ENCODE measurements at places on chromosomes 2 and 18.

DNA sequence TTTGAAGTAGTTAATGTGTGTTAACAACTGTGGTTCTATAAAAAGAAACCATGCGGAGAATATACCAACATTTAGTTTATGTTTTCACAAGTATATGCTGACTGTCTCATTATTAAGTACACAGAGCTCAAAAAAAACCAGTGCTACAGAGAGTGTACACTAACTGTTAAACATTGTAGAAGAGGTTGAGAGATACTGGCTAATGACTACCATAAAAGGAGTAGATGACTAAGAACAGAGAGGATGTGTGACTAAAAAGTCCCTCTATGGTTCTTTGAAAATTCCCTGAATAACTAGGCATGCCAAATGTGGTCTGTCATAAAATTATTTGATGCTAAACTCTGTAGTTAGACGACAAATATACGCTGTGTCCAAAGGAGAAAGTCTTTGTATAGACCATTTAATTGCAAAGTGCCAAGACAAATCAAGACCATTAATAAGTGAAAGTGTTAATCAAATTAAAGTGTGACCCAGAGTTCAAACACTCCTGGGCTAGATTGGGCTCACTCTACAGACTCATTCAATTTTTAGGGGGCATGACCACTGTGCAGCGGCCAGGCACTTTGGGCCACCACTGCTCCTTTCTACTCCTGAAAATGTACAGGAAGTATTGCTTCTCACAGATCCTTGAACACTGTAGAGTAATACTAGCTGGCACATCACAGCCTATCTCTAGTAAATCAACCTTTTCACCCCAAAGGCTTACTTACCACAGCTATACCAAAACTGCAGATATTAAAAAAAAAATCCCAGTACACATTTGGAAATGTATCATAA is 45.1 kb upstream of the SERTAD2 start:
- no peak for DNase-seq

DNA sequence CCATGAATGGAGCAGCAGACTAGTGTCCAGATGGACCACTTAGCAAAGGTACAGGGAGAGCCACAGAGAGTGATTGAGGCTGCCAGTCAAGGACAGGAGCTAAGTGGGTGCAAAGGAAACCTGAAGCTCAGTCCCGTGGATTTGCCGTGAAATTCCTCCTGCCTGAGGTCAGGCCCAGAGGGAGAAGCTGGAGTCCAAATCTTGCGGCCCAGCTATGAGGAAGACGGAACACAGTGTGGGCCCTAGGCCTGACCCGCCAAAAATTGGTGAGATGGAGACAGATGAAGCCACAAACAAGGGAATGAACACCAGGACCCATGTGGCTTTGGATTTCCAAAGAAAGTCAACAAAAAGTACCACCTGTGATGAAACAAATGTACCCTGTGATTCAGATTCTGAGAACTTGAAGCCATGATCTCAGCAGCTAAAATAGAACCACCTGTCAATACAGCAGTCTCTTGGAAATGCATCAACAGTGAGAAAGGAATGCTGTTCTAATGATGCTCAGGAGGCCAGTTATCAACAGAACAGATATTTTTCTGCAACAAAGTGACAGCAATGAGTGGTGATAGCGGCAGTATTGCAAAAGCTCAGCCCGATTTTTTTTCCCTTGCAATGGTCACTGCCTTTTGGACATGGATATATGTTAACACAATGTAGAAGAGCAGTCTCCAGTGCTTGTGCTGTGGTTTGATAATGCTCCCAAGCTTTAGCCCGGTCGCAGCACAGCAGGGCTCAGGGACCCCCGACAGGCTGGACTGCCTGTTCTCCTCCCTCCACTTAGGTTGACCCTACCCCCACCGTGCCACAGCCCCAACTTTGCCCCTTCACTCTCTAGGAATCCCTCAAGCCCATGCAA is 10.7 kb downstream of the COL6A3 start:
- no peak for DNase-seq

DNA sequence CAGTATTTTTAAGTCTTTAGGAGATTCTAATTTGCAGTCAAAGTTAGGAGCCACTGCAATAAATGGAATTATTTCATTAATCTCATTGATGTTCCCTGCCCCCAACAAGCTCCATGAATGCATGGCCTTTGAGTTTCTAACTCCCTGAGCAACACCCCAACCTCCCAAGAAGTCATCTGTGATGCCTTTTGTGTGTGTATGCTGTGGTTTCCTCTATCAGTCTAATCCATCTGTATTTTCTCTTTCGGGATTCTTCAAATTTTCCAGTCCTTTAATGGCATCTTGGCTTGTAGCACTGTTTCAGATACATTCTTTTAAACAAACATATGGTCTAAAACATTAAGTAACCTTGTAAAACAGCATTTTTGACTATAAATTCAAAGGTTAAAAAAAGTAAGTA is 16.8 kb downstream of the SERPINB10 start:
- no peak for DNase-seq

DNA sequence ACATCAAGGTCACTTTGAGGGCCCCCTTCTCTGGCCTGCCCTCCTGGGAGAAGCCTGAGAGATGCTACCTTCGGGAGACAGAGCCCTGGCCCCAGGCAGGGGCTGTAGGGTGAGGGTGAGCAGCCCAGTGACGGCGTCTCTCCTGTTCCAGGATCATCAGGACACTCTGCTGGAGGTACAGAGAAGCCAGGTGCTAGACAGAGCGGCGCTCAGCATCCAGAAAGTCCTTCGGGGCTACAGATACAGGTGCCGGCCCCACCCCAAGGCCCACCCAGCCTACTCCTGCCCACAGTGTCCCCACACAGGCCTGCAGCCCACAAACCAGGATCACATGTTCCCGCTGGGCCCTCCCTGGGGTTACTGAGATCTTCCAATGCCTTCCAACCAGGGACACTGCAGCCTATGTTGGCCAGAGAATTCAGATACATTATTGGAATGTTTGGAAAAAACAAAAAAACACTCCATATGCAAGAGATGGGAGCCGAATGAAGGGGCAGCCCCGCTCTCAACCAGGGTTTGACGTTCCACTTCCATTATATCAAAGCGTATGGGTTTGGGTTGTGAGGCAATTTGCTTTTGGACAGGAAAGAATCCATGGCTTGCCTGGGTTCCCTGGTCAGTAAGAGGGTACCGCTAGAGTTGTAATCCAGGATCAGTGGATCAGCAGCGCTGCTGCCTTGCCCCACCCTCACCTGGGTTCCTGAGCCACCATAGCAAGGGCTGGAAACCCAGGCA is 49.5 kb upstream of the GPR17 start:
- DNase-seq: no peak

GRCh38 chr2:215850380-215850779 is 163.0 kb downstream of the MREG start:
- DNase-seq: no peak

DNA sequence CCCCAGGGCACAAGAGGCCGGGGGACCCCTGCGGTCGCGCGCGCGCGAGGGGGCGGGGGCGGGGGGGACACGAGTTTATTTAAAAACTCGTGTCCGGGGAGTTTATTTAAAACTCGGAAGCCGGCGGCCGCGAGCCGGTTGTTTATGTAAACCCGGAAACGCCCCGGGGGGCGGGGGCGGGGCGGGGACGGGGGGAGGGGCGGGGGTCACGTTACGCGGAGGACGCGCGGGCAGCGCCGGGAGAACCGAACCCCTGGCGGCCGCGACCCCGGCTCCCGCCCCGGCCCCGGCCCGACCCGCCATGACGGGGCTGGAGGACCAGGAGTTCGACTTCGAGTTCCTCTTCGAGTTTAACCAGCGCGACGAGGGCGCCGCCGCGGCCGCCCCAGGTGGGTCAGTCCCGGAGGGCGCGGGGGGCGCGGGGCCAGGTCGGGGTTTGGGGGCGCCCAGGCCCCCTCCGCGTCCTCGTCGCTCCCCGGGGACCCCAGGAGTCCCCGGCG is 4.4 kb downstream of the NFATC1 start:
- peak; percentile 87 for DNase-seq

GRCh38 chr2:56582570-56582969 is 398.8 kb downstream of the CCDC85A start:
- no peak for DNase-seq

GRCh38 chr2:2879781-2880180 is 497.8 kb downstream of the EIPR1 start:
- DNase-seq: no peak

DNA sequence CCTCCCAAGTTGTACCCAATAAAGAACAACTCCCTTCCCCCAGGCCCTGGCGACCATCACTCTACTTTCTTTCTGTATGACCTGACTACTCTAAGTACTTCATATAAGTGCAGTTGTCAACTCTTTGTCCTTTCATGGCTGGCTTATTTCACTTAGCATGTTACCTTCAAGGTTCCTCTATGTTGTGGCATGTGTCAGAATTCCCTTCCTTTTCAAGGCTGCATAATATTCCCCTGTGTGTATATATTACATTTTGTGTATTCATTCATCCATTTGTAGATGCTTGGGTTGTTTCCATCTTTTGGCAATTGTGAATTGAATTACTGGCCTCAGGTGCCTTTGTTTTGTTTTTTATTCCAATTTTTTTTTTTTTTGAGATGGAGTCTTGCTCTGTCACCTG is 181.9 kb upstream of the RAB12 start:
- DNase-seq: no peak

DNA sequence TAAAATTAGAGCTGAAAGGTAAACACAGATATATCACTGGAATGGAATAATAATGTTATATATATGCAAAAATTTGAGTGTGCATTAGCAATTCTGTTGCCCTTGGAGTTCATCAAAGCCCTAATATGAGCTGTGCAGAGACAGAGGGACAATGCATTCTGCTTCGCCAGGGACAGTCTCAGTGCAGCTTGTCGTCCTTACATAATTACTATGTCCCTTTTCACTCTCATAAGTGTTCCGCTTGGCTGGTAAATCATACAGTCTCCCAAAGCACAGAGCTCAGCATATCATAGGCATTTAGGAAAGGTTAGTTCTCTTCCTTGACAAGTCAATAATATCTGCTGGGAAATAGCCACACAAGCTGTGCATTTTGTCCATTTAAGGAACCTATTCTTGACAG is 30.7 kb downstream of the MAPK4 start:
- DNase-seq: no peak

DNA sequence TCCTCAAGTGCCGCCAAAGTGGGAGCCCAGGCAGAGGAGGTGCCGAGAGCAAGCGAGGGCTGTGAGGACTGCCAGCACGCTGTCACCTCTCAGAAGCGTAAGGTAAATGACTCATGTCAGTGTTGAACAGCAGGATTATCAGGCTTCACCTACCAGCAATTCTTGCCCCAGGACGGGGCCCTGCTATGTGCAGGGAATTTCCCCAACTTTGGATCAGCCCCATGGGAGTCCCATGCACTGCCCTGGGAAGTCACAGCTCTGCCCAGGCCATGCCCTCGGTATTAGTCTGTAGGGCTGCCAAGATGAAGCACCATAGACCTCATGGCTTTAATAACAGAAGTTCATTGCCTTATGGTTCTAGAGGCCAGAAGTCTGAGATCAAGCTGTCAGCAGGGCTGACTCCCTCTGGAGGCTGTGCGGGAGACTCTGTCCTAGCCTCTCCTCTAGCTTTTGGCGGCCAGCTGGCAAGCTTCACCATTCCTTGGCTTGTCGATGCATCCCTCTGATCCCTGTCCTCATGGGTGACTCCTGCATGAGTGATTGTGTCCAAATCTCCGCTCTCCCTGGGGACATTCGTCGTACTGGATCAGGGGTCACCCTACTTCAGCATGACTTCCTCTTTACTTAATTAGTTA is 55.9 kb downstream of the TRPM8 start:
- DNase-seq: no peak

DNA sequence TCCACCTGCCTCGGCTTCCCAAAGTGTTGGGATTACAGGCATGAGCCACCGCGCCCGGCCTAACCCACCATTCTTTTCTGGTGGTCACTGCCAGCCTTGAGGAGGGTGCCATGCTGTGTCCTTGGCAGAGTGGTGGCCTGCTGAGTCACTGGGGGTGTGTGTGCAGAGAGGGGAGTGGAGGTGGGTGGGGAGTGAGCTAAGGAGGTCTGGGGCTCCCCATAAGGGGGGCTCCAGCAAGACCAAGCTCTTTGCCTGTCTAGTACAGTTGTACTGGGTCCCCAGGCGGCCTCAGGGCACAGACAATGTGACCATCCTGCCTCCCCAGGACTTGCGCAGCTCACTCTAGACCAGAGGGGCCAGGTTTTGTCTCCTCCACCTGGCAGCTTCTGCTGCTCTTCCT is 36.1 kb downstream of the LAMA3 start:
- DNase-seq: peak; percentile 39

- DNase-seq: no peak
Measured at GRCh38 chr2:43984533-43984932, 11.3 kb downstream of the LRPPRC start.

- DNase-seq: no peak
Measured at GRCh38 chr2:179884193-179884592, 22.8 kb upstream of the ZNF385B start.

GRCh38 chr2:170006587-170007325 is 171.2 kb upstream of the MYO3B start:
- no peak for DNase-seq

- no peak for DNase-seq
Measured at GRCh38 chr2:157339965-157340655, 14.5 kb upstream of the ERMN start.

Data from lower lobe of right lung (tissue), 2 donors.